ENCODE measurements at places on chromosomes 5 and 9.

DNA sequence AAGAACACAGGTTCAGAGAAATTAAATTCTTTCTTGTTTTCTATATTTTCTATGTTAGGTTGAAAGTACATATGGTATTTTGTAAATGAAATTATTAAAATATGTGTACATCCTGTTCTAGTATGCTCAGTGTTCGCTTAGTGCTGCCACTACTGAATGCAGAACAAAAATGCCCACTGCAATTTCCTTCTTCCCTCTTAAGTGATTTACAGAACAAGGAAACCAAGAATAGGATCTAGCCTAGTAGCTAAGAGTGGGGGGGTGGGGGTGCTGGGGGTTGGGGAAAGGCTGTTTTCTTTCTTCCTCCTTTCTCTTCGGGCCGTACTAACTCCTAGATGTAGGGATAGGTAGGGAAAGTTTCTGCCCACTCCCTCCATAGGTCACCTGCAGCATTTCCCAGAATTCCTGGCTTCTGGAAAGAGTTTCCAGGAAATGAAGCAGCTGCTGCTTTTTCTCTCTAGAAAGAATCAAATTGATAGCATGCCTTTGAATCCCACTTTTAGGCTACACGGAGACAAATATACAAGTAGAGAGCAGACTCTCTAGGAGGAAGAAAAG, 15.7 kb downstream of the SPATA9 start:
- DNase-seq: no peak

GRCh38 chr5:78888580-78889368, 96.3 kb downstream of the ARSB start:
- DNase-seq: no peak

GRCh38 chr5:76175821-76176403, 92.7 kb downstream of the SV2C start:
- DNase-seq: no peak

DNA sequence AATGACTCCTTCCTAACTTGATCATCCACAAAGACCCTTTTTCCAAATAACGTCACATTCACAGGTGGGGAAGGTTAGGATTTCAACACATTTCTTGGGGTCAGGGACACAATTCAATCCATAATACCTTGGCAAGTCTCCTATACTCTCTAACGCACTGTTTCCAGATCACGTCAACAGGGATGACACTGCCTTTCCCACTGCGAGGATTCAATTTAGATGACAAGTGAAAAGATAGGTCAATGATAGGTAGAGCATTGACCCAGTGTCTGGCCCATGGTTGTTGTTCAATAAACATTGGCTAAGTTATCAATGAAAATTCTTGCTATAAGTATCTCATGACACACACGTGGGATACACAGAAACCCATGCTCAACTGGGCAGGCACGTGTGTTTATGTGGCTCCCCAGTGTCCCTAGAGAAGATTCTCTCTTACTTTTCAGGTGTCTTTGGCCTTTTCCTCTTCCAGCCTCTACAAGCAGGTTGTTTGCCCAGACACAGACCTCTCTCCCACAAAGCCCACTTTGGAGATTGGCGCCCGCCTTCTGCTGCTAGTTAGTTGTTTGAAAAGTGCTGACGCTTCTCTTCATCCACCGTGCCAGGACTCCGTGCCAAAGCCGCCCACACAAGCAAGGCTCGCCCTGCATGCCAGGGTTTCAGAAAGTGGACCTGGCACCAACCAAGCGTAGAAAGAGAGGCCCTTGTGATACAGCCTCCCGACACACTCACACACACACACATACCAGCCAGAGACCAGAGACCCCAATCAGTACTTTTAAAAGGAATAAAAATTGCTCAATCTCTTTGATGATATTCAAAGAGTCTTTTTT, 594.5 kb downstream of the BNC2 start:
- no peak for DNase-seq

DNA sequence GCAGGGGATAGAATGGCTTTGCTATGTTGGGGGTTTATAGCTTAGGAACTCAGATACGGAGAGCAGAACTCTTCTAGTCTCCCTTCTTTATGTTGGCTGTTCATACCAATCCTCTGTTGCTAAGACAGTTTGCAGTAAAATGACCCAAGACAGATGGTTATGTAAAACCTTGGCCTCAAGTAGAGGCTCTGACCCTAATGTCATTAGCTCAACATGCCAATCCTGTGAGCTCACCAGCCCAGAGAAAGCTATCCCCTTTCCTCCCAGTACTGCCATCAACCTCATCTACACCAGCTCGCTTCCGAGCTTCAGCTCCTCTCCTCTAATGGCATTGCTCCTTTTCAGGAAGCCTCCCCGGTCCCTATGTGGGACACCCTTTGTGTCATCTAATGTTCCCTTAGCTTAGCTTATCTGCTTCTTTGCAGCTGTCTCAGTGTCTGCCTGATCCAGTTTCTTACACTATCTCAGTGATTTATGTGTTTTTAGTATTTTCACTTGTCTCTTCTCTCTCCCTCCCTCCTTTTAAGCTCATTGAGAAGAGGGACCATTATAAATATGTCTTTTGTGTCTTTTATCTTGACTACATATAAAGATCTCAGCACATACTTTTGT, 281.3 kb upstream of the CLINT1 start:
- DNase-seq: no peak

DNA sequence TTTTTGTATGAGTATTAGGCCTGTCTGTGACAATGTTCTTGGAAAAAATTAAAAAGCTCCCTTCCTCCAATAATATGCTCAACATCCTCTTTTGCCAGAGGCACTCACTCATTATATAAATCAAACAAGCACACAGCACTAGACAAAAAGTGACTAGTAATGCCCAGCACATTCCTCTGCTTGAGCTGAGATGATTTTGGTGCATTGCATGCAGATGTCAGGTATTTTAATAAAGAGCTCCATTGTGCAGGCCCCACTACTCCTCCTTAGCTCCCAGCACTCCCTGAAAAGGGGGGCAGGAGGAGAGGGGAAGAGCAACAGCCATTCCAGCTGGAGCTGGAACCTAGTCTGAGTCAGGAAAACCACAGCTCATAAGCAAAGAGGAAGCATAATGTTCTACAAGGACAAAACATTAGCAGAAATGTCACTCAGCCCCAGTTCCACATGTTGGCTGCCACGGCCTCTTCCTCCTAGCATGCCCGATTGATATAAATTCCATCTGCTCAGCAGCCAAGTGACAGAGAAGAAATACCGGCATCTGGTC, 348.5 kb downstream of the BNC2 start:
- no peak for DNase-seq

DNA sequence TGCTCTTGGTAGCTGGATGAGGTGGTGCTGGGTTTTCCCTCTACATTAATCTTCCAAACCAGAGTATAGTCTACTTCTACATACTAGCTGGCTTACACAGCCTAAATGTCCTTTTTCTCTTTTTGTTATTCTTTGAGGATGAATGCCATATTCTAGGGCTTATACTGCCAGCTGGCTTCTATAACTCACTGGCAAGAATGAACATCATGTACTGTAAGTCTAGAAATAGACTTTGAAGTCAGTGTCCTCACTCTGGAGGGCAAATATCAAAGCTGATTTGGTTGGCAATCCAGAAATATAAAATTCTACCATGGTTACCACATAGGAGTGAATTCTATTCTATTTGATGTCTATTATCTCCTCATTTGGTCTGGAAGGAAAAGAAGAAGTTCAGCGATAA, 251.7 kb upstream of the TYRP1 start:
- DNase-seq: no peak

DNA sequence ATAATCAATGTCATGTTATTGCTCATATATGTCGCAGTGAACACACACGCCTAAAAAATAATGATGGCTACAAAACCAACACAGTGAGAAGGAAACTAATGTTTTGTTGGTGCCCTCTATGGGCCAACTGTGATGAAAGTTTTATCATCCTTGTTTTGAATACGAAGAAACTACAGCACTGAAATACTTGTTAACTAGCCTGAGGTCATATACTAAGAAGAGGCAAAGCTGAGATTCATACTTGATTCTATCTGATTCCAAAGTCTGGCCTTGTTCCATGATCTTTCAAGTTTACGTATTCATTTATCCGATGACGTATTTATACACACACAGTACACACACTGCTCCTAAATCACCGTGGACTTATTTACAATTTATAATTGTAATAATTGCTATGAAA, 16.1 kb upstream of the DRD1 start:
- DNase-seq: no peak

- no peak for DNase-seq
Observed at GRCh38 chr5:178430186-178431062, 159.8 kb downstream of the COL23A1 start.

DNA sequence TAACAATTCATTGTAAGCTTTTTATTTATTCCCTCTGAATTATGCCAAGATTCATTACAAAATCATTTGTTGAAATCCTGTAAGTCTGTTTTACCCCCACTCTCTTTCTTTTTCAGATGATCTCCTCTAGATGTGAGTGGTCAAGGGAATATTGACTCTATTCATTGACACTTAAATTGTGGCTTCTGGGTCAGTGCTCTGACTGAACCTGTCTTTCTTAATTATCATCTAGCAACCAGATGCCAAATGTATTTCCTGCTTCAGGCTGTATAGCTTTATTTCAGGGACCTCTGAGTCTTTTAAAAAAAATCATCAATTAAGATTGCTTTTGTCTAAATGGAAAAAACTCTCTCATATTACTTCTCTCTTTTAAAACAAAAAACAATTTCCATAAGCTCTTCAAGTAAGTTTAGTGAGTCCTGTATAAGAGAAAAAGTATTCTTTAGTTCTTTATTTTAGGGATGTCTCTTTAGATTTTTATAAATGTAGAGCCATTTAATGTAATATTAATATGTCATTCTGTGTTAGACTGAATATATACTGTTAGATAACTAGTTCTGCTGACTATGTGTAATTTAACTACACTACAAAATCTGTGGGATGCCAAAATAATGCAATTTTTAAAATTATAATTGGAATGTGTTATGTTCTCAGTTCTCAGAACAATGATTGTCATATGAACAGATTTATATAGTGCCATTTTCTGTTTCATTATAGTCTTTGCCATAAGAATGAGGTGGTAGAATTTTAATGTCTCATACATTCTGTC, 645.8 kb upstream of the EDIL3 start:
- no peak for DNase-seq

GRCh38 chr5:143453720-143454119, 50.2 kb upstream of the NR3C1 start:
- no peak for DNase-seq

- no peak for DNase-seq
Observed at GRCh38 chr5:31193591-31194467, at the start of gene CDH6. CDH6 (plus strand) TSS chr5:31193686; CDS start chr5:31267474, 73,788 bp downstream.

DNA sequence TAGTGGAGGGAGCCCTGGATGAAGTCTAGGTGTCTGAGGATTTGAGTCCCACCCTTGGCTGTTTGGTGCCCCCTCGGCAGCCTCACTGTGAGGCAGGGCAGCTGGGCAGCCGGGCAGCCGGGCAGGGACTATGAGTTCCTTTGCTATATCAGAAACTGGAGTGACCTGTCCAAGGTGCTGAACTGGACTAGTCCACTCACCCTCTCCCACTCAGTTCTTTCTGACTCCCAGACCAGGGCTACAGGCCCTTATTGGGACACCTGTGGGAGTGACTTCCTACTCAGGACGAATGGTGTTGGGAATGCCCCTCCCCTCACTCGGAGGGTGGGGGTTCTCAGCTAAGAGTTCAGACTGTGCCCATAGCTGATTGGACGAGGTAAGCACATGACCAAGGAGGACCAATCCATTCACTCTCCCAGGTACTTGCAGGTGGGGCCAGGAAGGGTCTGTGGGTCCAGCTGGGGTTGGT, 34.1 kb upstream of the RAPGEF1 start:
- DNase-seq: no peak

Data from brain pericyte (primary cell).